Activated CD8-positive, alpha-beta memory T cell treated with anti-CD3 and anti-CD28 coated beads for 48 hours (primary cell): ENCODE measurements at places on chromosomes 1 and 21.
A peak's percentile ranks its signal among the peaks of the same experiment; 100 is the strongest.

DNA sequence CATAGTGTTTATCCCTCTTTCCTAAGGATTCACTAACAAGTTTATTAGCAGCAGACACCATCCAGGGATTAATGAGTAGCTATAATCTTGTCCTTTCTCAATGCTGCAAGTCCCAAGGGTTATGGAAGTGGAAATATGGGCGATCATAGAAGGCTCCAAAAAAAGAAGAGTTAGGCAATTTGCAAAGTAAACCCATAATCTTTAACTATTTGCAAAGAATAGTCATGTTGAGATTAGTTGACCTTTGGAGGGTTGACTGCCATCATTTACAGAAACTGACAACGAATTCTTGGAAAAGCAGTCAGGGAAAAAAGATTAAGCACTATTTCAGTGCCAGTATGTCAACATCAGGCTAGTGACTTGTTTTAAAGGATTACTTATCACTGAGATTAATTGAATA, 169.9 kb downstream of the KCNT2 start:
- no peak for DNase-seq

GRCh38 chr1:219441884-219442283, 171.0 kb downstream of the ZC3H11B start:
- no peak for DNase-seq

DNA sequence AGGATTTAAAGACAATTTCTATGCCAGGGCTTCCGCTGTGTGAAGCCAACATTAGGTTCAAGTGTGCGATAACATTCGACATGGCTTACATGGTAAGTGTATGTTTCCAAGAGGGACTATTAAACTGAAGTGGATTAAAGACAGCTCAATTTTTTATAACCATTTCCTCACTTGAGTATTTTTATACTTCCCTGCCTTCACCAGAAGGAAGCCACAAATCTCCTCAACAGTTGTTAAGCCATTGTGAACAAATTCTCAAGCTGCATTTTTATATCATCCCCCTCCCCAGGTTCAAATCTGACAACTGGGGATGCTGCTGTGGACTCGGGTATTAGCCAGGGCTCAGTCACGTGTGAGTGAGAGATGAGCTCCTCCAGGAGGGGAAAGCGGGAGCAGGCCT, 116.3 kb downstream of the RHOU start:
- no peak for DNase-seq

DNA sequence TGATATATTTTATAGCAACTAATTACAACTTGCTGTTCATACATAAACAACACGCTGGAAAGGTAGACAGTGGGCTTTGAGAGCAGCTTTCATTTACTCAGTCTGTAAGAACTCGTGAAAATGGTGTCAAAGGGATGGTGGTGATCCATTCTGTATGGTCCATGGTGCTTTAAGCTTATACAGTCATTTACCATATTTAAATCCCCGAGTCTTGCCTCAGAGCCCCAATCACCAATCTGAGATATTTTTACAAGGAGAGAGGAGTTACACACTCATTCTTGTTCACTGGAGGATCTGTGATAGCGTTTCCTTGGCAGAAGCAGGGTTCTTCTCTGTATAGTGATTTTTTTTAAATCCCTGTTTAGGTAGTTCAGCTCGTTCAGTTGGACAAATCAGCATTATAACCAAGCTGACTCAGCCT, 694.6 kb downstream of the USP25 start:
- no peak for DNase-seq

- no peak for DNase-seq
Observed at GRCh38 chr21:44800103-44800502, 1.5 kb downstream of the UBE2G2 start.

- DNase-seq, result no peak
Observed at GRCh38 chr21:34639250-34639649, 24.3 kb upstream of the RCAN1 start.

GRCh38 chr1:210031473-210031872, 93.5 kb downstream of the SYT14 start:
- no peak for DNase-seq

- DNase-seq, result no peak
Observed at GRCh38 chr1:116211294-116211693, 100.1 kb downstream of the MAB21L3 start.

- DNase-seq, result no peak
Observed at GRCh38 chr1:37070126-37070525, 35.8 kb upstream of the GRIK3 start.

DNA sequence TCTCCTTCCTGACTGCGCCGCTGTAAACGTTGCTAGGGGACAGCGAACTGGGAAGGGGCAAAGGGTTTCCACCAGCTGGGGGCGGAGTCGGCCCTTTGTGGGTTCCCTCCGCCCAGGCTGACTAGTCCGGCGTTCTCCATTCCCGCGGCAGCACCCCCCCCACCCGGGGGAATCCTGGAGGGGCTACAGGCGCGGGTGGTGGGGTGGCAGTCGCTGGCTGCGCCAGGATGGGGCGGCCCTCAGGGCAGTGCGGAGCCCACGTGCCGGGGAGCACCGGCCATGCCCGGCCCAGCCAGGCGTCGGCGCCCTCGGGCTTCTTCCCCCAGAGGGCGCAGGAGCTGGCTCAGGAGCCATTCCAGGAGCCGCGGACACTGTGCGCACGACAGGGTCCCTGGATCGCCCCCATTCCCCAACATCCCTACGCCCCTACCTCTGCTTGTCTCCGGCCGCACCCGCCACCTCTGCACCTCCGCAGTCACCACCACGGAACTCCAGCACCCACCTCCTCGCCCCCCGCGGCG, 476 bp downstream of the BATF3 start:
- peak; percentile 56 for DNase-seq

- DNase-seq, result no peak
Observed at GRCh38 chr1:182080040-182080439, 18.5 kb upstream of the ZNF648 start.

- no peak for DNase-seq
Observed at GRCh38 chr21:35635994-35636393, 424.3 kb downstream of the SETD4 start.

GRCh38 chr1:41672173-41672572, 187.7 kb upstream of the EDN2 start:
- no peak for DNase-seq

GRCh38 chr1:53482441-53483153, 23.4 kb downstream of the DMRTB1 start:
- DNase-seq, result no peak

GRCh38 chr1:117047271-117047670, 12.9 kb upstream of the TTF2 start:
- no peak for DNase-seq

DNA sequence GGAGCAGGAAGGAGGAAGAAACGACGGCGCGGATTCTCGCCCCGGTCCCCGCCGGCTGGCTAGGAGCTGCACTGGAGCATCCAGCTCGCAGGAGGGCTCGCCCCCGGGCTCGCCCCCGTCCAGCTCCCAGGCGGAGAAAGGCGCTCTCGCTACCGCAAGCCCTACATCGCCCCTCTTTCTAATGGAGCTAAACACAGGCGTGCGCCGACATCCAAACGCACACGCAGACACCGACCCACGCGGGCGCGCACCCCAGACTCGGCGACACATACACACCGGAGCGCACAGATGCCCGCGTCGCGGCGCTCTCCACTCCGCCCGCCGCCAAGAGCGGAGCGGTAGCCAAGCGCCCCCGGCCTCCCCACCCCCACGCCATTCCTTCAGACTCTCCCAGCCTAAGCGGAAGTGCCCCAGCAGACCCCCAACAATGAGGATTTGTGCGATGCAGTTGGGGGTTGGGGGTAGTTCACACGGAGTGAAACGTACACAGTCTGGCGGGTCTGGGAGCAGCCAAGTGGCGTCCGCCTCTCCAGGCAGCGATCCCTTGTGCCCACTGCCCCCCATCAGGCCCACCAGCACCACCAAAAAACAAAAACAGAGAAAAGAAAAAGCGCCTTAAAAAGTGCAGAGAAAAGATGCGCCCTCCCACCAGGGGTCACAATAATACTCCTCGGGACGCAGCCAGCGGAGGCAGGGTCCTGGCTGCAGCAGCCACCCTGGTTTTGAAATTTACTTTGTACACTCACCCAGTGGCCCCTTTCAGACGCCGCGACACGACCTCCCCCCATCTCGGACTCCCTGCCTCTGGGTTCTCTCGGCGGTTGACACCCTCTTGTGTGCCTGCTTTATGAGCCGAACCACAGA, 1.4 kb downstream of the DAB1 start:
- no peak for DNase-seq

DNA sequence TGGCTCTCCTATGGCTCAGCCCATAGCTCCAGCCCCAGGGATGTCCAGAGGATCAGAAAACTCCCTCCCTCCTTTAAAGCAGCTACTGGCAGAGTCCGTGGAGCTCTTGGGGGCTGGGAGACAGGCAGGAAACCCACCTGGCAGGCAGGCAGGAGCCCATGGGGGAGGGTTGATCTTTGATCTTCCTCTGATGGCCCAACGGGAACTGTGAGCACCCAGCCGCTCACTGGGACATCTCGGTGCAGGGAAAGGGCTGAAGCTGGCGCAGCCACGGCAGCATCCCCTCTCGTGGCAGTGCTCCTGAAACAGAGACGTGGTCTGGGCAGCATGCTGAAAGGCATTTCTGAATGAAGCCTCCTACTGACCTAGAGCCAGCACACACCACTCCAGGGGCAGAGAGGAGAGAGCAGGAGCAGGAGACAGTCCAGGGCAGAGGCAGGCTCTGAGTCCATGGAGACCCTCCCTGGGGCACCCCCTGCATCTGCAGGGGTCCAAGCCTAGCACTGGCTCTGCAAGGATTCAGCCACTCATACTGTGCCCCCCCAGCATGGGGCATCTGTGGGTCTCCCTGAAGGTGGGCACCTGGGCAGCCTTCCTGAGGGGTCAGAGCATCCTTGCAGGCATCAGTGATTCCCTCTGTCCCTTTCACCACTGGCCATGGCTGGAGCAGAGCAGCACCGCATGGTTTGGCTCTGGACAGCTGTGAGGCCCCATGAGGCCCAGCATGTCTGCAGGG, 4.9 kb upstream of the SLX9 start:
- no peak for DNase-seq

- no peak for DNase-seq
Observed at GRCh38 chr1:117372863-117373412, 5.7 kb downstream of the MAN1A2 start.

DNA sequence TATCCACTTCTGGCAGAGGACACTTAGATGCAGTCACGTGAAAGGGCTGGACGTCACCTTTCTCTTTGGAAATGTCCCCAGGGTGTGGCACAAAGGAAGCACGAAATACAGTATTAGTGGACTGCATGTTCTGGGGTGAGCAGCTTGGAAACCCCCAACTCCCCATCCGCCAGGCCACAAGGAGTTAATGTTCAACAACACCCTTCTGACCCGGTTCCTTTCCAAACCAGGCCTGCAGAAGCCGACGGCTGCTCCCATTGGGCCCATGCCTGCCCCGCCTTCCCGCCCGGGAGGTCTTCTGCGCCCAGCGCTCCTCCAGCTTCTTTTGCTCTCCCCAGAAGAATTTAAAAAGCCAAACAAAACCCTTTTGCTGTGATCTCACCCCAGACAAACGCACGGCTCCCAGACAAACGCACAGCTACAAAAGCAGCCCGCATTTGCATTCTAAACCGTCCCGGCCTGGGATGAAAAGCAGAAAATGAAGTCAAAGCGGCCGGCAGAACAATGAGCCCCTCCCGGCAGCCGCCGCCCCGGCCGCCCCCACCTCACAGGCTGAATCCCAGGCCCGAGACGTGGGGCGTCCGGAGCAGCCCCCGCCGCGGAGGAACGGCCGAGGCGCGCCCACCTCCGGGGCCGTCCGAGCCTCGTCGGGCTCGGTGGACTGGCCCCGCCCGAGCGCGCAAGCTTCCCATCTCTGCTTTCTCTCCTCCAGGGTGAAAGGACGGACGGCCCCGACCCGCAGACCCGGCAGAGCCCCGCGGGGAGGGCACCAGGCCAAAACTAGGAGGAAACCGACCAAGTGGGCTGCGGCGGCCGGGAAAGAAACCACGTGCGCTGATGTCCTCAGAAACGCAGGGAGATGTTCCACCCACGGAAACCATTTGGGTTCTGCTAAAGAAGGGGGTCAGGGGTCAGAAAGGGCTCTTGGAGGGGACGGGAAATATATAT, 101.9 kb downstream of the PLPP3 start:
- no peak for DNase-seq

GRCh38 chr1:93701629-93702028, 20.0 kb upstream of the BCAR3 start:
- DNase-seq, result no peak

- DNase-seq, result no peak
Observed at GRCh38 chr1:13892198-13892597, 192.2 kb downstream of the PRDM2 start.

DNA sequence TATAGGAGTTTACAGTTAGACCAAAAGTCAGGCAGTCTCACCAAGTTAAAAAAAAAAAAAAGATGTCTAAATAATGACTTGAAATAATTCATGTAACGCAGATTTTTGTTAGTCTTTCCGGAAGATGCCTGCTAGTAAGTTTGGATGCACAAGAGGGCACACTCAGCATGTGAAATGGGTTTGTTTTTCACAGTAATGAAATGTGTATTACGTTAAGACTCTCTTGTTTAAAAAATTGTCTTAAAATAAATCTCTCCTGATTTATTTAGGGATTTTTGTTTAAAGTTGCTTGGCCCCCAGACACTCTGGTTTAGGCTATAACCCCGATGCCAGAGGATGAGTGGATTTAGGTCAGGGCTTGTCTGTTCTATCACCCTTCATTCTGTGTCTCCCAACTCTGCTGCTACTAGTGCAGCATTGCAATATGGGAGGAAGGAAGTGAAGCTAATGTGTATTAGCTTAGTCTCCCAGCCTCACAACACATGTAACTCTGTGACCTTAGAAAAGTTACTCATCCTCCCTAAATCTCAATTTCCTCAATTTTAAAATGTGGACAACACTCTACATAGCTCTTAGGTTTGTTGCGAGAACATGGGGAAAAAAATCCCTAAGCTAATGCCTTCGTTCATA, 25.7 kb downstream of the CTH start:
- DNase-seq, result no peak

DNA sequence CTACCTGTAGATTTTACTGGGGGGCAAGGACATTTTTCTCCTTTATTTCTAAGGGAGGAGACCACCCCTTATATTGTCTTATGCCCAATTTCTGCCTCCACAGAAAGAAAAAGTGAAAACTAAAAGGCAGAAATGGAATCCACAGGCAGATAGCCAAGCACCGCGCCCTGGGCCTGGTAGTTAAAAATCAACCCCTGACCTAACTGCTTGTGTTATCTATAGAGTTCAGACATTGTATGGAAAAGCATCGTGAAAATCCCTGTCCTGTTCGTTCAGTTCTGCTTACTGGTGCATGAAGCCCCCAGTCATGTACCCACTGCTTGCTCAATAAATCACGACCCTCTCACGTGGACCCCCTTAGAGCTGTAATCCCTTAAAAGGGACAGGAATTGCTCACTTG, 33.7 kb upstream of the IL6R start:
- DNase-seq, result no peak

GRCh38 chr1:31984419-31985347, 29.0 kb upstream of the KHDRBS1 start:
- no peak for DNase-seq

- DNase-seq, result no peak
Observed at GRCh38 chr21:37429356-37429755, 62.8 kb downstream of the DYRK1A start.

- DNase-seq, result no peak
Observed at GRCh38 chr1:221141606-221142285, 262.5 kb downstream of the HLX start.
